ENCODE measurements at places on chromosomes 3 and 15.

GRCh38 chr3:194870394-194871110 is 184.9 kb downstream of the FAM43A start:
- DNase-seq = no peak

- no peak for DNase-seq
Observed at GRCh38 chr15:72787526-72787925, 4.0 kb upstream of the ADPGK start.

DNA sequence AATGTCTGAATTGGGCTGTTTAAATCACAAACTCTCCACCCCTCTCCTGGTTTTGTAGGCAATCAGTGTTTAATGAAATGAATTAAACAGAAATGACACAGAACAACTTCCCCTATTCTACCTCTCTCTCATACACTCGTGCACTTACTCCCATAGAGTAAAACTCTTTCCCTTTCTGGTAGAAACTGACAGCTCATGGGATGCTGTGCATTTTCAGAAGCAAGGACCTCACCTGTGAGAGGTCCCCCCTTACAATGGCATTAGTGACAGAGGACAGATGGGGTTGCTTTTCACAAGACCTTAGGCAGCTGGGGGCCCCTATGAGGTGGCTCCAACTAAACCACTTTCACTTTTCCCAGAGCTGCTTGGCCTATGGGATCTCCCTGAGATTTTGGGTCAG is 31.9 kb downstream of the PARP16 start:
- no peak for DNase-seq

DNA sequence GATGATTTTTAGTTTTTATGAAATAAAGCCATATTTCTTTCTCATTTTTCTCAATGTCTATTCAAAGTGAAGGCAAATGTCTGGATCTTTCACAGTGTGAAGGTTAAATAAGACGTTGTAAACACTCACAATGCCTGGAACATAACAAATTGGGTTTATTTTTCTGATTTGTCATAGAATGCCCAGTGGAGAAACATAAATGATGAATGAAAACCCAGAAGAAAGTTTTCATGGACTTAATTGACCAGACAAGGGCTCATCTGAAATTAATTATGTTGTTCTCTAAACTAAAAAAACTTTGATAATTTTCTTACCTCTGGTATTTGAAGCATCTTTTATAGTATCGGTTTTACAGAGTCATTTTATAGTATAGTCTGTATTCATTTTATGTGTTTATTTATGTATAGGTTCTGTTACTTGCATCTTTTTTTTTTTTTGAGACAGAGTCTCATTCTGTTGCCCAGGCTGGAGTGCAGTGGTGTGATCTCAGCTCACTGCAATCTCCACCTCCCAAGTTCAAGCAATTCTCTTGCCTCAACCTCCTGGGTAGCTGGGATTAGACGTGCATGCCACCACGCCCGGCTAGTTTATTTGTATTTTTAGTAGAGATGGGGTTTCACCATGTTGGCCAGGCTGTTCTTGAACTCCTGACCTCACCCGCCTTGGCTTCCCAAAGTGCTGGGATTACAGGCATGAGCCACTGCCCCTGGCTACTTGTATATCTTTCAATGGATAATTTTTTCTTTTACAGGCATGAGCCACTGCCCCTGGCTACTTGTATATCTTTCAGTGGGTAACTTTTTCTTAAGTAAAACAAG is 15.1 kb upstream of the BNIP2 start:
- no peak for DNase-seq

DNA sequence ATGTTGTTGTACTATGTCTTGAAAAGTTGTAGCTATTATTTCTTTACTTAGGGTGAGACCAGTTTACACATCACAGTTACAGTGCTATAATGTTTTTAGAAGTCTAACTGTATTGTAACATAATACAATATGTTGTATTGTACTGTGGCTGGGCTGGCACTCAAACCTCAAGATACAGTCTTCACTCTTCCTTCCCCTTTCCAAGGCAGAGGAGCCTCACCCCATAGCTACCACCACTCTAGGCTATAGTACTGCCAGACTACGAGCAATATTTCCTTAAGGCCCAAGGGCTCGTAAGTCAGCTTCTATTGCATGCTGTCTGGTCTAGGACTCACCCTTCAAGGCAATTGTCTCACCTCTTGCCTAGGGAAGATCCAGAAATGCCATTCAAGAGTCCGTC is 597.7 kb downstream of the OTOL1 start:
- no peak for DNase-seq

DNA sequence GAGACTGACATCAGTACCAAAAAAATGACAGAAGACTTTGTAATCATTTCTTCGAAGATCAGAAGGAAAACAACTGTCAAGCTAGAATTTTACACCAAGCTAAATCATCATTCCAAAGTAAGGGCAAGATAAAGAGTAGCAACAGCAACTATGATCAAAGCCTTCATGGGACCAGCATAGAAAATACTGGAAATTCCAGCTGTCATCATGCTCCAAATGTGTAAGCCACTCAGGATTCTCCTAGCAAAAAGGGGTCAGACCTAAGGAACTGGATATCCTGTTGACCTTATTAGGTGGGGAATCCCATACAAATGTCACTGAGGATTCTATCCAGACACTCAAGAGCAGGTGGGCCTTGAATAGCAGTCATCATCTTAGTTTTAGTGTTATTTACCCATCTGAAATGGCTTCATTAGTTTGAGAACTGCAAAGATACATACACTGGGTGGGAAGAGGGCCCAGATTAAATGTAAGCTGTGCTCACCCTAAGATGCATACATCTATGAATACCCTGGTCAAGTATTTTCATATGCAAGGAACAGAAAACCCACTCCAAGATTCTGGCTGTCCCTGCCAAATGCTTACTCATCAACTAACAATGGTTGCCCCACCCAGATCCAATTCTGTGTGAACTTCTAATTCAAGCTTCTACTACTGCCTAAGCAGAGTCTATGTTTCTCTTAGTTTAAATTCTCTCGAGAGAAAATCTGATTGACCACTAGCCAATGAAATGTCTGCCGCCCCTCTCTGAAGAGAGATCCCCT is 33.5 kb downstream of the CLDN18 start:
- DNase-seq = no peak

- no peak for DNase-seq
Observed at GRCh38 chr15:80424381-80424780, 20.2 kb downstream of the ARNT2 start.

DNA sequence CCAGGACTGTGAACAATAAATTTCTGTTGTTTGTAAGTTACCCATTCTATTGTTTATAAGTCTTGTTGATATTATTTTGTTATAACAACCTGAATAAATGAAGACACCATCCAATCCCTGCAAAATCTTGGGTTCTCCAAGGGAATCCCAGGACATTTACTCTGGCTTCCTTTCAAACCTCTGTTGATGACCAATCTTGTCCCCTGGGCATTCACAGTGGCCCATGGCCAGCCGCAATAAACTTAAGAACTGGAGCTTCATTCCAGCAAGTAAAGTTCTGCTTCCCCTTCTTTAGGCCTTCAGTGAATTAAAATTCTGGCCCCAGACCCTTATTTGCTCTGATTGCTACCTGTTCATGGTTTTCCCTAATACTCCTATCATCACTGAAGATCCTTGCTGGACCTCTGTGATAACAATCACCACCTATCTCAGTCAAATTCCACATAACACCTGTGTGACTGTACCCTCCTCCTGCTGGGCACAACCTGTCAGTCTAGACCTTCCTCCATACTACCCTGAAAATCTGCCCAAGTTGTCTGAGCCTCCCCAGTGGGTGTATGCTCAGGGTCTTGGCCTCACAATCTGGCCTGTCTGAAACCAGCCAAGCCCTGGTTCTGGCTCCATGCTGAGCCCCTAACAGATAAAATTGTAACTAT is 153.1 kb downstream of the SEMA6D start:
- DNase-seq = no peak

- no peak for DNase-seq
Observed at GRCh38 chr3:123347691-123348264, 101.1 kb downstream of the ADCY5 start.

- no peak for DNase-seq
Observed at GRCh38 chr3:113431811-113432210, 9.5 kb downstream of the CFAP44 start.

DNA sequence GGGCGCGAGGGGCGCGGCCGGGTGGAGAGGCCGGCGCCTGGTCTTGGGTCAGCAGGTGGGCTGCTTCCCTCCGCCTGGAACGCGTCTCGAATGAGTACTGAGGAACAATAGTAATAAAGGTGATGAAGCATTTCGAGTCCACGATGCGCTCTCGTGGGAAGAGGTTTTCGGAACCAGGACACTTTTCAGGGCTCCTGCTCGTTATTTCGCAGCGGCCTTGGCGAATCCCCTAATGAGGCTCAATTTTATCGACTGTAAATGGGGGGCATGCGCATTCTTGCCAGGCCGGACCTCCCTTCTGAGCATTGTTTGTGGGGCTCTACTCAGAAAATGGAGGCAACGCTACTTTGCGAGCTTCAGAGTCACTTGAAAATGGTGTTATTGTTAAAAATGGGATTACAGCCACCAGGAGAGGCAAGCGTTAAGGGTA is 1.2 kb downstream of the NR2C2 start:
- DNase-seq = no peak

DNA sequence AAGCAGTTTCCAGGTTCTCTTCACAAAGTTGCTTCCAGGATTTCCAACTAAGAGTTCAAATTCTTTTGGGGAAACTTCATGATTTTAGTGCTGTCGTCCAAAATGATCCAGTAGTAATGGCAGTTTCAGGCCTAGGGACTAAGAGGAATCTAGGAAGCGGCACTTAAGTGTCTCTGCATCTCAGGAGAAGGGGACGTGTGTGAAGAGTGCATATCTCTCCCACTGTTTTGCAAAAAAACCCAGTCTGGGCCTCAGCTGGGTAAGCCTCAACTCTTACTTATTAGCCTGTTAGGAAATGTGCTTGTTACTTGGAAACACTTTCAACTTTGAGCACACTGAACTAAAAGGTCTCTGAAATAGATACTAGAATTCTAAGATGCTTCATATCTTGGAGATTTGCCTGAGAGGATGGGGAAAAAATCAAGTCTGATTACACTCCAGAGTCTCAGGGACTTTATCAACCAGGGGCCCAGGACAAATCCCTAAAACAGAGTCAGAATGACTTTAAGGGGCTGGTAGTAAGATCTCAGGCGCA is 81.8 kb downstream of the WDR76 start:
- no peak for DNase-seq

GRCh38 chr3:4438296-4438695 is 28.8 kb downstream of the SUMF1 start:
- DNase-seq = no peak

DNA sequence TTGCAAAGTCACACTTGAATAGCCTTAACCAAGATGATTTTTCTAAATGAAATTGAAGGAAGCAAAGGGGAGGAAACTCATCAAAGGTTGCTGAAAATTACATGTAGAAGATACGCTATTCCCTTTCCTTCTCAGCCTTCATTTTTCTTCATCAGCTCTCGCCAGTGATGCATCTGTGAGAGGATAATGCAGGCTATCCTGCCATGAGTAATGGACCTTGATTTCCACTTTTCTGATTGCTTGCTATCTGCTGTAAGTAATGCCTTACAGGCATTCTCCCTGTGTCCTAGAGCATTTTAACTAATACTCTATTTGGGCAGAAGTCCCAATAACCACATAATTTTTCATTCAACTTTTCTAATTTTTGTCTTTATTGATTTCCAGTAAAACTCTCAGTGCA is 162.6 kb downstream of the BBX start:
- no peak for DNase-seq

DNA sequence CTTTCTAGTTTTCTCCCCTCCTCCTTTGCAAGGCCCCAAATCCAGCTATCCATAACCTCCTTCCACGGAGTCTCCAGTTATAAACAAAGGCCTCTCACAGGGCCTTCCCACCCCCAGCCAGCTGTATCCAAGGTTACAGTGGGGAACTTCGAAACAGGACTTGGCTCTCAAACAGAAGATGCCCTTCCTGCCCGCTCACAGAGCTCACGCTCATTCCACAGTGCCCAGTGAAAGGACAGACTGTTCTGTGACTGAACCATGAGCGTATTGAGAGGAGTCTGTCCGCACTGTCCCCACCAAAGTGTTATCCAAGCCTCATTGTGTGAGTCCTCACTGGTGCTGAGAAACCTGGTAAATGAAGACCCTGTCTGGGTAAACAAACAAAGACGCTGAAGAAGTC is 35.4 kb downstream of the ARHGAP31 start:
- no peak for DNase-seq

GRCh38 chr15:37055481-37055880 is 44.9 kb downstream of the MEIS2 start:
- no peak for DNase-seq

- DNase-seq = no peak
Observed at GRCh38 chr3:37283011-37283410, 108.6 kb upstream of the LRRFIP2 start.

- DNase-seq = no peak
Observed at GRCh38 chr3:141353652-141354495, 14.4 kb upstream of the ZBTB38 start.

GRCh38 chr3:158355623-158356588 is 215.1 kb upstream of the MLF1 start:
- DNase-seq = no peak

DNA sequence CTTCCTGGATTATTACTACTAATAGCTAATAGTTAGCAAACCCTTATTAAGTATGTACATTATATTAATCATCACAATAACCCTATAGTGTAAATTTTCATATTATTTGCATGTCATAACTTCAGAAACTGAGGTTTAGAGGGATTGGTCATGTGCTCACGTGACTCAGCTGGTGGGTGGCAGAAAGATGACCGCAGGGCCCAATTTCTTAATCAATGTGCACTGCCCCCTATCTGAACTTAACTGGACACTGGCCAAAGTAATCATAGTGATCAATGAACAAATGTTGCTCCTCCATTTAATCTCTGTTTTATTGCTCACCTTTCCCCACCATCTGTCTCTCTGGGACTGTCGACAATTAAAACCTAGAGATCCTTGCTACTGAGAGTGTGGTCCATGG is 52.2 kb downstream of the PLD1 start:
- DNase-seq = no peak

GRCh38 chr3:86937306-86937791 is 53.6 kb downstream of the VGLL3 start:
- no peak for DNase-seq

DNA sequence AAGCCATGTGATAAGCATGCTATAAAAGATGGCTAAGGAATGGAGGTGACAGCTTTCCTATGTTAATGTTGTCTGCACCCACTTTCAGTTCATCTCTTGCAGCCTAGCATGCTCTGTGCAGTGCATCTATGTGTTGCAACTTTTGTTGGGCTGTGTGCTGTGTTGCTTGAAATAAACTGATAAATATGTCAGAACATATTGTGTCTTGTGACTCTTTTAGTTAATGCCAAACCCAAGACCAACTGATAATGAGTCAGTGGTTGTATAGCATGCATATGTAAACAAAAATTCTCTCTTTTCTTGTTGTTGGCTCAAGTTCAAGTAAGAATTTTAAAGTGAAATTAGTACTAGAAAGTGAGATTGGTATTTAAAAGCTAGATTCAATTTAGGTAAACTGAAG is 37.0 kb upstream of the SCN10A start:
- no peak for DNase-seq

All from activated CD4-positive, CD25-positive, alpha-beta regulatory T cell treated with anti-CD3 and anti-CD28 coated beads, Interleukin-2, amount 50 U/mL, for 16 hours (primary cell).